ENCODE measurements at places on chromosomes 4 and X.

DNA sequence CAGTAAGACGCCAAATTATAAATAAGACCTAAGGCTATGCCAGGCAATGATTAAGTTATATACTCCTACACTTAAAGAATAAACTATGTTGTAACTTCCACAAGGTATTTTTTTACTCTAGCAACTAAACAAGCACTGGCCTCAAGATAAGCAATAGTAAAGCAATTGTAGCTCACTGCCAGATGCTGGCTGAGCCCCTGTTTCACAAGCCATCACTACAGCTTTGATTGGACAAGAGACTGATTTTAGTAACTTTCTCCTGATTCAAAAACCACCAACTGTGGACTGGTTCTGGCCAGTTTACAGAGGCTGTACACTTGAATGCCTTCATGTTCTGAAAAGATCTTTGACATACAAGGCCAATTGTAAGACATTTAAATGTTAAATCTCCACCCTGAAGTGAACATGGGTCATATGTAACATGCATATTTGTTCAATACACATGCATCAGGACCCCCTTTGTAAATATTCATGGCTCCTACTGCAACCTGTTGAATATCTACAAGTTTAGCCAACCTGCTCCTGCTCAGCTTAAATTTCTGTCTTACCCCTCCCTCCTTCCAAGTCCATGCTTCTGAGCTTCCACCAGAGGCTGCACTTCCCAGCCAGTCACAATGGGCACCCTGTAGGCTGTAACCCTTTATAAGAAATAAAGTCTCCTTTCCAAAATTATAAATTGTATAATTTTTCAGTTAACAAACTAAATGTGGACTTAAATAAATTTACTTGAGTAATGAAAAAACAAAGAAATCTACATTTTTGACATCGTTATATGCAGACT is 423.6 kb downstream of the ANKRD50 start:
- no peak for DNase-seq

- no peak for DNase-seq
These were observed 203.9 kb downstream of the SOWAHB start for GRCh38 chr4:76694056-76694455.

DNA sequence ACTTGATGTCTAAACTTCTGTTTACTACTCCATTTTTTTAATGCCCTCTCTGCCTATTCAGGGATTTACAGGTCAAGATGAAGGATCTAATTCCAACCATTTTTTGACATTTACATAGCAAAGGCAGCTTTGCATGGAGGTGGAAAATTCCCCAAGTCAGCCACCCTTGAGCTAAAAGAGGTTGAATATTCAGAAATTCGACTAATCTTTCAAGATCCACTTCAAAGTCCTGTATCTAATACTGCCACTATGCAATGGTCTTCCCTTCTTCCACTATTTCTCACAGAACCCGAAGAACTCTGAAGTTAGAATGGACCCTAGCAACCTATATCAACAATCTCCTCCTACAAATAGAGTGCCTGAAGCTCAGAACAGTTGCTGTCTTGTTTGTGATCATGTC is 21.6 kb downstream of the CFAP97 start:
- DNase-seq: no peak

- DNase-seq: no peak
These were observed 11.3 kb upstream of the BLTP1 start for GRCh38 chr4:122140834-122141233.

DNA sequence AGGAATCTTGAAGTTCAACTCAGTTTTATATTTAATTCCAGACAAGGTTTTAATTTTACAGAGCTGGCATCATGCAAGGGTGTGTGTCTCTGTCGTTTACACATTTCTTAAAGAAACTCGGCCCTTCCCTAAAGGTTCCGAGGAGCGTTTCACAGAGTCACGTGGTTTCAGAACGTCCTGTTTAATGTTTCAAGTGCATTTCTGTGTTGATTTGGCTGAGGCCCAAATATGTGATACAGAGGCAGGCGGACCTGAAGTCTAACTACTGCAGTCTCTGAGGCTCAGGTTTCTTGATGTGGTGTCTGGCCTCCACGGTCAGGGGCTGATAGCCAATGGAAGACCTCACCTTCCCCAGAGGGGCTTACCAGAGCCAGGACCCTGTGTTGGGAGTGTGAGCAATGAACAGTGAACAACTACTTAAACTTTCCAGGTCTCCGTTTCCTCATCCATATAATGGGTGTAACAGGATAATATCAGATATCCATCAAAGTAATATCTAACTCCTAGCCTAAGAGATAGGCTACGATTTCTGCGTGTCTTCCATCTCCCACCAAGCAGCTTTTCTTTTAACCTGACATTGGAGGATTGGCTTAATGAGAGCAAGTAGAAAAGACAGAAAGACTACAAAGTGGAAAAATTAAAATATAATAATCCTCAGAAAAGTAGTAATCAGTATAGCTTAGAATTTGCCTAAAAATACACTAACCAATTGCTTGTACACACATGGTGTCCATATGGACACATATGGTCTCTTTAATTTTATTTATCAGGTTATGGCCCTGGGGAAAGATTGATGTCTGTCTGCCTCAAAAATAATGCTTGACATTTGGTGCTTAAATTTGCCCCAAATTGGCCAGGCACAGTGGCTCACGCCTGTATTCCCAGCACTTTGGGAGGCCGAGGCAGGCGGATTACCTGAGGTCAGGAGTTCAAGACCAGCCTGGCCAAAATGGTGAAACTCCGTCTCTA is 50.0 kb upstream of the TRIM2 start:
- no peak for DNase-seq

All from GM04503 (cell line).